ENCODE measurements at places on chromosomes 2 and 18. TPM values are rescaled to one million over a fixed set of nuclear protein-coding genes. Genes with fewer than 3 reads are reported as not detected.

GRCh38 chr2:55035716-55036115 is 14.5 kb downstream of the RTN4 start:
- no peak for DNase-seq
- no peak overlapping the region for H3K4me3 ChIP-seq
- H3K4me1 ChIP-seq, result peaks cover 4% of the 10 kb centered on the region
- H3K27me3 ChIP-seq, result no peaks in the 10 kb centered on the region

DNA sequence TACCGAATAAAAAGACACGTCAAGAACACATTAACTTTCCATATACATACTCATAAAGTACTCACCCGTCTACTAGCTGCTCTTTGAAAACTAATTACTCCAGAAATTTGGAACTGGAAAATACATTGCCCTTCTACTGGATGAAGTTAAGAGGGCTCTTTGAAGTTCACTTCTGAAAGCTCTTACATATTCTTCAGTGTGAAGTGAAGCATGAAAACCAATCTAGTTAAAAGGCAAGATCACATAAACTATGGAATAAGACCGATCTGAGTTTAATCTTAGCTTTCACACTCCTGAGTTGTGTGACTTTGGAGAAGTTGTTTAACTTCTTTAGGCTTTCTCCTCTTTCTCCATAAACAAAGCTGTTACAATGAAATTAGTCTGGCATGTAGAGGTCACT is 38.5 kb downstream of the REV1 start:
- no peak overlapping the region for H3K27ac ChIP-seq
- H3K4me1 ChIP-seq, result no peaks in the 10 kb centered on the region
- H3K27me3 ChIP-seq, result no peaks in the 10 kb centered on the region
- H3K4me3 ChIP-seq, result no peak overlapping the region
- no peak for DNase-seq
- H3K36me3 ChIP-seq, result no peaks in the 10 kb centered on the region

DNA sequence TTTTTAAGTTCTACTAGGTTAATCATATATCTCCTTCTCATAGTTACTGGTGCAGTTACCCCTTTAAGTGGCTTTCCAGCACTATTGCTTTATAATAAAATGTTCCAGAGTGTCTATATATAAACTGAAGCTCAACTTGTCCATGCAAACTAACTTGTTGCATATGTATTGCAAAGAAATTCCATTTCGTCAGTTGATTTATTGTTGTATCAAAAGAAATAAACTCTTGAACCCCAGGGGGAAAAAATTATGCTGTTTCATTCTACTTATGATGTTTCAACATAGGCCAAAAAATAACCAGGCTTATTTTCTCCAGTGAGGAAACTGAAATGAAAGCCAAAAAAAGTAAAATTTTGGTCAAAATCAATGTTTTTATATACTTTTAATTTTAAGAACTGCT is 491.9 kb downstream of the NR4A2 start:
- no peaks in the 10 kb centered on the region for H3K36me3 ChIP-seq
- H3K27ac ChIP-seq, result no peak overlapping the region
- no peaks in the 10 kb centered on the region for H3K4me1 ChIP-seq
- no peak for DNase-seq

DNA sequence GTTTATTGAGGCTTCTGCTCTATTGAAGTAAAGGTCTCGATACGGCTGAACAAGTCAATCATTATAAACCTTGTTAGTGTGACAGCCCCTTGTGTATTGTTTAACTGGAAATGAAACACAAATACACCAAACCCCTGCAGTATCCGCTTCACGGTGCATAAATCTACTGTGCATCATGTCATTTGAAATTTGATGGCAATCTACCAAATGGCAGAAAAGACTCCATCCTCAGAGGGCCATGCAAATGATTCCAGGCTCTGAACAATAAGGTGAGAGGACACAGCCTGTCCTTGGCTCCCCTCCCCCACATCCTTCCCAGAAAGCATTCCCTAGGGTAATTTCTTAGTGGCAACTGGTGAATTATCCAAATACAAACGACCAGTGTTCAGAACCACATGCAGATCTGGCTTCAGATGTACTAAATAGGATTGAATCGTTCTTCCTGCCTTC is 80.6 kb downstream of the ADCYAP1 start:
- no peaks in the 10 kb centered on the region for H3K36me3 ChIP-seq
- peaks cover 39% of the 10 kb centered on the region for H3K27me3 ChIP-seq
- DNase-seq, result no peak
- H3K27ac ChIP-seq, result no peak overlapping the region
- H3K4me3 ChIP-seq, result no peak overlapping the region

DNA sequence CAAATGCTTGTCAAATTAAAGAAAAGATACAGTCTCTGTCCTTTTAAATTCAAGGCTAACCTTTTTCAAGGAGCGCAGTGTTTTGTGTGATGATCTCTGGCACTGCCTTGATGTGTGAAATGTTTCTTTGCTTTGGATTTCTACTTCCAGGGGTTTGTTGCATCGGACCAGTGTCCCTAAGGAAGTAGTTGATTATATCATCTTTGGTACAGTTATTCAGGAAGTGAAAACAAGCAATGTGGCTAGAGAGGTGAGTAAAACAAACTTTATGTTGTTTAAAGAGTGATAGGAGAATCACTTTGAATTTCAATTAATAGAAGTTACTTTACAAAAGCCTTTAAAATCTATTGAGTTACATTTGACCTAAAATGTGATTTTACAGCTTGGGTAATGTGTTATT is 28.8 kb downstream of the HADHB start:
- peaks cover 13% of the 10 kb centered on the region for H3K4me1 ChIP-seq
- no peaks in the 10 kb centered on the region for H3K27me3 ChIP-seq
- no peak overlapping the region for H3K4me3 ChIP-seq
- peak; percentile 4 for DNase-seq

- no peak overlapping the region for H3K27ac ChIP-seq
- no peaks in the 10 kb centered on the region for H3K36me3 ChIP-seq
- DNase-seq, result no peak
- H3K4me3 ChIP-seq, result no peak overlapping the region
- H3K4me1 ChIP-seq, result no peaks in the 10 kb centered on the region
Measured at GRCh38 chr18:10847408-10847790, 302.0 kb downstream of the PIEZO2 start.

The ENOSF1 gene
- total RNA-seq, result 39.2 TPM

The POTEF gene
- not detected for total RNA-seq

GRCh38 chr2:158487419-158487818 is 30.7 kb downstream of the PKP4 start:
- peak overlapping the region; percentile 30 for H3K27ac ChIP-seq
- peaks cover 69% of the 10 kb centered on the region for H3K4me1 ChIP-seq
- DNase-seq, result no peak

The VWC2L gene
- total RNA-seq, result not detected

The ASPRV1 gene
- total RNA-seq, result 0.73 TPM

DNA sequence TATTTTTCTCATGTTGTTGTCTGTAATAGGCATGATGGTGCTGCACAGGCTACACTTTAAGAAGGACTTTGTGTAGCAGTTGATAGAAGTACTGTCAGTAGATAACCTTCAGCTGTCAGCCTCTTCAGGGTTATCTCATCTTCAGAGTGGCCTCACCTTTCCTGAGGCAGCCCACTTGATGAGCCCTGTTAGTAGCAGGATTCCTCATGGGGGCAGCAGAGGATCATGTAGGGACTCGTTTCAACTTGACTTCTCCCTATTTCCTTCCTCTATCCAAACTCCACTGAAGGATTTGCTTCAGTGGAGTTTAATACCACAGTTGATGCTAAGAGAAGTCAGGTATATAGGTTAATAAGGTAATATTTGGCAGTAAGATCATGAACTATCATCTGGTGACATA is 530.3 kb upstream of the FSIP2 start:
- no peaks in the 10 kb centered on the region for H3K36me3 ChIP-seq
- no peaks in the 10 kb centered on the region for H3K27me3 ChIP-seq

DNA sequence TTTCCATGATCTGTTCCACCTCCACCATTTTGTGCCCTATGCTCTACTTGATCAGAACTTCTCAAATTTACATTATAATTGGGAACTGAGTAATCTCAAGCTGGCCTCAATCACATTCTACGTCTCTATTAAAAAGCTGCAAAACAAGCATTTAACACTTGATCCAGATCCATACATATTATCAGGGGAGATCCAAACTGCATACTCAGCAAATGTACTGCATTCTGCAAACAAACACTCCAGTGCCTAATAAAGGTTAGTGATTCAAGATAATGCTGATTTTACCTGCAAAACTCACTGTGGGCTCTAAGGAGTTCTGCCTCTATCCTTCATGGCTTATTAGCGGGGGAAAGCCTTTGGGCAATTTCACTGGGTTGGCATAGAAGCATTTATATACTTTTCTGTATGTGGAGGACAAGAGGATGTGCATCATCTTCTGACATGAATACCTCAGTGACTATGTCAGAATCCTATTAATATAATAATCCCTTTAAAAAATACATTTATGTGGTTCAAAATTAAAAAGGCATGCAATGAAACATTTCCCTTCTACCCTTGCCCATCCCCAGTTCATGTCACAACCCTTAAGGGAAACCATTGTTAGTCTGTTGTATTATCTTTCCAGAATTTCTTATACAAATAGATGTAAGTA is 40.2 kb downstream of the GALNT14 start:
- no peak overlapping the region for H3K27ac ChIP-seq
- H3K4me1 ChIP-seq, result no peaks in the 10 kb centered on the region
- H3K27me3 ChIP-seq, result no peaks in the 10 kb centered on the region
- H3K36me3 ChIP-seq, result no peaks in the 10 kb centered on the region
- DNase-seq, result no peak

The VWA3B gene
- not detected for total RNA-seq

- no peaks in the 10 kb centered on the region for H3K27me3 ChIP-seq
- no peaks in the 10 kb centered on the region for H3K36me3 ChIP-seq
- no peak overlapping the region for H3K4me3 ChIP-seq
- peak; percentile 89 for DNase-seq
- H3K27ac ChIP-seq, result peak overlapping the region; percentile 71
- peaks cover 23% of the 10 kb centered on the region for H3K4me1 ChIP-seq
Measured at GRCh38 chr18:65606551-65607130, 144.2 kb upstream of the CDH7 start.

The PDCD1 gene
- 0.34 TPM for total RNA-seq

DNA sequence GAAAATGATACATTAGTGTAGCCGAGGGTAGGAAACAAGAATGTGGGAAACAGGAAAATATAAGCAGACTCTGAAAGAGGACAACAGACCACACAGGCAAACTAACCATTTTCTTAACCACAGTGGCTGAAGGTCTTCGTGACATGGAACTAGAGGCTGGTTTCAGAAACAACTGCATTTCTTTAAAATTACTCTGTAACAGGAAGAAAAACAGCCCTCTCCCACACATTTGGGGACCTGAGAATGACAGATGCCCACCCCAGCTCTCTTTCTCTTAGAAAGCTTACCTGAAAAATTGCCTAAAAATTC is 13.8 kb upstream of the SLC25A52 start:
- H3K27ac ChIP-seq, result no peak overlapping the region
- H3K4me1 ChIP-seq, result no peaks in the 10 kb centered on the region
- no peaks in the 10 kb centered on the region for H3K36me3 ChIP-seq
- H3K27me3 ChIP-seq, result no peaks in the 10 kb centered on the region
- no peak for DNase-seq

GRCh38 chr2:241724259-241724974 is 10.0 kb upstream of the D2HGDH start:
- H3K36me3 ChIP-seq, result peaks cover 47% of the 10 kb centered on the region
- H3K4me3 ChIP-seq, result no peak overlapping the region
- no peaks in the 10 kb centered on the region for H3K4me1 ChIP-seq
- no peak overlapping the region for H3K27ac ChIP-seq
- DNase-seq, result peak; percentile 27

GRCh38 chr2:149814049-149814448 is 226.5 kb upstream of the MMADHC start:
- H3K36me3 ChIP-seq, result no peaks in the 10 kb centered on the region
- peaks cover 7% of the 10 kb centered on the region for H3K4me1 ChIP-seq
- H3K27ac ChIP-seq, result no peak overlapping the region
- H3K4me3 ChIP-seq, result no peak overlapping the region
- DNase-seq, result no peak

- peaks cover 66% of the 10 kb centered on the region for H3K4me1 ChIP-seq
- H3K27ac ChIP-seq, result no peak overlapping the region
- DNase-seq, result no peak
- no peaks in the 10 kb centered on the region for H3K27me3 ChIP-seq
- H3K4me3 ChIP-seq, result no peak overlapping the region
- H3K36me3 ChIP-seq, result no peaks in the 10 kb centered on the region
Measured at GRCh38 chr2:160334028-160334741, 134.1 kb upstream of the ITGB6 start.

- no peaks in the 10 kb centered on the region for H3K27me3 ChIP-seq
- H3K4me3 ChIP-seq, result no peak within 1 kb of the TSS
- H3K27ac ChIP-seq, result no peak within 1 kb of the TSS
Measured at GRCh38 chr18:14747513-14748474, at the start of gene ANKRD30B. Gene ANKRD30B, plus strand, starts transcription at chr18:14748172. Its CDS starts 248 bp downstream, at chr18:14748420.

DNA sequence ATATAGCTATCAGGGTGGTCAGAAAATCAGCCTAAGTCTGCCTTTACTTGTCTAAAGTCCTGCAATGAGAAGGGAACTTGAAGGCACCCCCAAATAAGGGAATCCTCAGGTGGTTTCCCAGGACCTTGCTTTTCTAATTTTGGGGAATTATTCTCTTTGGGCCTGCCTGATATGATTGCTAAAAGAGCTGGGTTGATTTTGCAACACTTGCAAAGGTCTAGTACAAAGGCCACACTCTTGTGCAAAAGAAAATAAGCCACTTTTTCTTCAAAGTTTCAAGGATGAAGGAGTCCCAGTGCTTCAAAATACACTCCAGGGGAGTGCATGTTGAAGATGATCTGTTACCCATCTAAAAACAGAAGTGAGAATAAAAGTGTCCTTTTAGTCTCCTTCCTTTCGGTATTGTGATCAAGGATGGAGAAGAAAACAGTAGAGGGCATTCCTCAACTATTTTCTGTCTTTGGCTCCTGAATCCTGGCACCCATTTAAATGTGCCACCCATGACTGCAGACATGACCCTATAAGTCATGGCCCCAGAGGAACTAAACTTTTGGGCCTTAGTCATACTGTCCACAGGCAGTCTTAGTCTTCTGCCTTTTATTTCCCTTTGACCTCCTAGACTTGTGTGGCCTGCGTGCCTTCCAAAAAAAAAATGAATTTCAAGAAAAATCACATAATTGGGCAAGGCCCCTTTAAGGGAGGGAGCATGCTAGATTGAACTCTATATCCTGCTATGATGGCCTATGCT is 5.1 kb downstream of the SULT1C3 start:
- no peaks in the 10 kb centered on the region for H3K4me1 ChIP-seq
- no peak overlapping the region for H3K4me3 ChIP-seq
- no peaks in the 10 kb centered on the region for H3K36me3 ChIP-seq
- H3K27me3 ChIP-seq, result no peaks in the 10 kb centered on the region
- no peak for DNase-seq
- no peak overlapping the region for H3K27ac ChIP-seq

DNA sequence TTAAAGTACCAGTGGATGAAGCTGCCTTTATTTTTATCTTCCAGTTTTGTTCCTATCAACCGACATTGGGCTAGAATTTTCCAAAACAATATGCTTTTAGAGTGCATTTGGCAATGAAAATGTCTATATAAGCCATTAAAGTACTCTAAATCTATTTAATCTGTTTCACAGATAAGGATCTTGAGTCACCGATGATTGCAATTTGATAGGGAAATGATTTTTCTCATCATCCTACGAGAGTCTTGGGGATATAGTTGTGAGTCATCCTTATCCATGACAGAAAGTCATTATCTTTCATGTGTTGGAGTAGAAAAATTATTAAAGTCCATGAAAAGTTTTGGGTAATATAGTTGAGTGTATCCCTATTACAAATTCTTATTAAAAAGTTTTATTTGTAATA is 26.1 kb downstream of the SLC39A10 start:
- H3K4me3 ChIP-seq, result no peak overlapping the region
- H3K27me3 ChIP-seq, result no peaks in the 10 kb centered on the region
- no peaks in the 10 kb centered on the region for H3K36me3 ChIP-seq

The TMEM182 gene
- 2.9 TPM for total RNA-seq
